Heart right ventricle (tissue), 16 donors: ENCODE measurements at places on chromosomes 3 and 15. TPM values are rescaled to one million over a fixed set of nuclear protein-coding genes. Genes with fewer than 3 reads are reported as not detected.

CCDC80 gene
- total RNA-seq = 105 TPM

DNA sequence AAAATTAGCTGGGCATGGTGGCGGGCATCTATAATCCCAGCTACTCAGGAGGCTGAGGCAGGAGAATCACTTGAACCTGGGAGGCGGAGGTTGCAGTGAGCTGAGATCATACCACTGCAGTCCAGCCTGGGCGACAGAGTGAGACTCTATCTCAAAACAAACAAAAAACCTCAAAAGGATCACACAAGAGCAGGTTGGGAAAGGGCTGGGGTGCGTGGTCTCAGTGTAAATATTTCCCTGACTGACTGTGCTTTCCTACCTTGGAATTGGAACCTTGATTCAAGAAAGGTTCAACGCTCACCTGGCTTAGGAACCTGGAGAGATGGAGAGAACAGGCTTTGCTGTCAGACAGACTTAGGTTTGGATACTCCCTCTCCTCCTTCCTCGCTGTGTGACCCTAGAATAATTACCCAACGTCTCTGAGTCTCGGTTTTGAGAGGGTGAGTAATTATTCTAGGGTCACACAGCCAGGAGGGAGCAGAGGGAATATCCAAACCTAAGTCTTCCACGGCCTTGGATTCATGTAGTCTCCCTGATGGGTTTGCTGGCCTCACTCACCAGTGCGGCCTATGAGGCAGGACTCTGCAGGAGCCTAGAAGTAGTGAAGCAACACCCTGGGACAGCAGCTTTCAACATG, 24.6 kb downstream of the CYP19A1 start:
- peaks cover 33% of the 10 kb centered on the region for H3K4me1 ChIP-seq
- H3K36me3 ChIP-seq = no peaks in the 10 kb centered on the region
- H3K27me3 ChIP-seq = no peaks in the 10 kb centered on the region
- DNase-seq = no peak

GRIP2 gene
- 13.2 TPM for total RNA-seq

ANKRD63 gene
- total RNA-seq = not detected

DNA sequence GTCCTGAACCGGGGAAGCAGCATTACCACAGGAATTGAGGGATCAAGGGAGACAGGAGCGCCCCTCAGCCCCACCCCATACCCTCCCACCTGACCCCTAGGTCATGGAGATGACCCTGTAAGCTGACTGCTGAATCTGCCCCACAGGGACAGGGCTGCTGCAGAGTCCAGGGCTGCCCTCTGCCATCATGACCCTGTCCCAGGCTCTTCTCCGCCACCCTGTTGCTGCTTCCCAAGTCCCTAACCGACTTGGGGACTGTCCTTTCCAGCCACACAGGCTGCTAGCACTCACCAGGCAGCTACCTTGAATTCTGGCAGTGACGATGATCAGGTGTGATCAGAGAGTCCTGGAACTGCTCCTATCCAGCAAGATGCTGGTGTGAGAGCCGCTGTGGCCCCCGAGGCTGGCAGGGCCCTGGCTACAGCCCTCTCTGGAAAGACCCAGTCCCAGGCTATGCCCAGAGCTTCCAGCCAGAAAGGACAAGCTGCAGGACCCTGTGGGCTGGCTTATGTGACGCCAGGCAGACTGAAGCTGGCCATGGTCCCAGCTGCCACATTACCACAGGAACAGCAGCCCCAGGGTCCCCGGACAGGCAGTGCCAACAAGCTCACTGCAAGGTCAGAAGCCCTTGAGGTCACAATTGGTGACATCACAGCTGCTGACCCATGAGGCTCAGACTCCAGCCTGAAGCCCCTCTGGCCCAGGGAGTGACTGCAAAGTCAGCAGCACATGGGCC, at the start of gene C3orf22:
Gene C3orf22 (minus strand): TSS at position 597 of the 736 bp plus-strand sequence. CDS start 5,542 bp downstream, outside the sequence.
- H3K27ac ChIP-seq = no peak within 1 kb of the TSS
- H3K27me3 ChIP-seq = no peaks in the 10 kb centered on the region
- no peak for DNase-seq
- H3K4me1 ChIP-seq = no peaks in the 10 kb centered on the region

GRCh38 chr3:186261638-186262037, 100.4 kb downstream of the DGKG start:
- H3K27ac ChIP-seq = no peak overlapping the region
- no peak overlapping the region for H3K4me3 ChIP-seq
- DNase-seq = no peak
- H3K27me3 ChIP-seq = no peaks in the 10 kb centered on the region

DNA sequence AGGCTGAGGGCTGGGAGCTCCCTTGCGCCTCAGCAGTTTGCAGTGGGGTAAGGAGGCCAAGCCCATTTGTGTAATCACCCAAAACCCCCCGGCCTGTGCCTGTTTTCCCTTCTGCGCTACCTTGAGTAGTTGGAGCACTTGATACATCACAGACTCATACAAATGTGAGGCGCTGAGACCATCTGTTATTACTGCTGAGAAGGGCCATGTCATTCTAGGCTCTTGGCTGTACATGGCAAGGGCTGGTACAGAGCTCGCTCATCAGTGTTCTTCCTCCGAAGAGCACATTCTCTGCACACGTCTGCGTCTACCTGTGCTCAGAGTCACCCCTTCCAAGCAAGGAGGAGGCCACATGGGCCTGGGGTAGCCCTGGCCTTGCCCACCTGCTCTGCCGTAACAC, 9.3 kb downstream of the PLA2G4B start:
- no peak overlapping the region for H3K27ac ChIP-seq
- H3K27me3 ChIP-seq = no peaks in the 10 kb centered on the region
- no peak overlapping the region for H3K4me3 ChIP-seq
- no peaks in the 10 kb centered on the region for H3K4me1 ChIP-seq
- DNase-seq = no peak

- no peaks in the 10 kb centered on the region for H3K4me1 ChIP-seq
- H3K27me3 ChIP-seq = peaks cover 3% of the 10 kb centered on the region
- DNase-seq = no peak
- no peak overlapping the region for H3K27ac ChIP-seq
These were observed 12.9 kb downstream of the WNT5A start for GRCh38 chr3:55474213-55474632.

DNA sequence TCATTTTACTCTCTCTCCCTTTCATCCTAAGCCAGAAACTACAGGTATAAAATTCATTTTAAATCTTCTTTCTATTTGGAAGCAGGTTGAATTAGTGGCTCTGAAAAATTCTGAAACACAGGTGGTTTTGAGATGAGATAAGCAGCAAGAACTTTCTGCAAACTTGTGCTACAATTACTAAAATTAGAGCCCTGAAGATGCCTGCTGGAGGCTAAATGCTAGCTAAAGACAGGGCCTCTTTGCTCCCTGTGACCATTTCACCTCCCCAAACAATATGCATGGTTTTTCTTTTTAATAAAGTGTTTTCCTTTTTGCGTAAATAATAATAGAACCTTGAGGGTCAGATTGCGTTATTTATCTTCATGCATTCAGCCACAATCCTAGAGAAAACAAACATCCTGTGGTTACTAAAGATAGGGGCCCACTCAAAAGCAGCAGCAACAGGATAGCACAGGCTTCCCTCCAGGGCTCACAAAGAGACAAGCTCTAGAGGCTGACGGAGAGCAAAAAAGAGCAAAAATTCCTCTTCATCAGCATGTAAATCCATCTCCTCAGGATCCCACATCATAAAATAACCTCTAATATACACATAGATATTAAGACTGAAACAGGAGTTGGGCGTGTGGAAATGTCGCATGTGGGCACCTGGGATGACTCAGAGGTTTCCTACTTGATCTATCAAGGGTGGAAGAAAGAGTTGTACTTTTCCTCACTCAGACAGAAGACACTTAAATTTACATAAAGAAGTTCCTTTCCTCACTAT, 26.5 kb upstream of the CP start:
- DNase-seq = no peak
- H3K27ac ChIP-seq = no peak overlapping the region
- H3K27me3 ChIP-seq = no peaks in the 10 kb centered on the region
- no peak overlapping the region for H3K4me3 ChIP-seq
- peaks cover 15% of the 10 kb centered on the region for H3K4me1 ChIP-seq
- H3K36me3 ChIP-seq = no peaks in the 10 kb centered on the region

- H3K27me3 ChIP-seq = peaks cover 4% of the 10 kb centered on the region
- H3K36me3 ChIP-seq = no peaks in the 10 kb centered on the region
- H3K27ac ChIP-seq = no peak overlapping the region
- no peaks in the 10 kb centered on the region for H3K4me1 ChIP-seq
- no peak for DNase-seq
- H3K4me3 ChIP-seq = no peak overlapping the region
These were observed 10.5 kb upstream of the EPHA6 start for GRCh38 chr3:96803870-96804269.

GRCh38 chr3:33430571-33430970, 9.6 kb downstream of the UBP1 start:
- no peak for DNase-seq
- H3K36me3 ChIP-seq = no peaks in the 10 kb centered on the region
- H3K4me3 ChIP-seq = no peak overlapping the region
- H3K4me1 ChIP-seq = peaks cover 81% of the 10 kb centered on the region
- no peak overlapping the region for H3K27ac ChIP-seq
- no peaks in the 10 kb centered on the region for H3K27me3 ChIP-seq

GOLGA8R gene
- total RNA-seq = 5.0 TPM

SERINC4 gene
- total RNA-seq = 0.48 TPM

GRCh38 chr3:40258064-40258463, 51.4 kb upstream of the EIF1B start:
- no peaks in the 10 kb centered on the region for H3K36me3 ChIP-seq
- H3K27ac ChIP-seq = no peak overlapping the region
- H3K4me1 ChIP-seq = peaks cover 12% of the 10 kb centered on the region
- no peaks in the 10 kb centered on the region for H3K27me3 ChIP-seq
- no peak overlapping the region for H3K4me3 ChIP-seq

DNA sequence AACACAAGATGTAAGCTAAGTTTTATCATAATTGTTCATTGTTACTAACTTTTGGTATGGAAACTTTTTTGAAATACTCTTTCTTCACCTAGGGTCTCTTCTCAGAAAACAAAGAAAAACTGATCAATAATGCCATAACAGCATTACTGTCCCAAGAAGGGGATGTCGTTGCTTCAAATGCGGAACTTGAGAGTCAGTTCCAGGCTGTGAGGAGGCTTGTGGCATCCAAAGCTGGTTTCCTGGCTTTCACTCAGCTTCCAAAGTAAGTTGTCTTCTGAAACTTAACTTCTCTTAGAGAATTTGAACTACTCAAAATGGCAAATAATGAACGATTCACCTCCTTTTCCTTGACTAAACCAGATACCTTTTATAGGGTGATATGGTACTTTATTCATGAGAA, 39.3 kb downstream of the DNAJC13 start:
- H3K36me3 ChIP-seq = peaks cover 100% of the 10 kb centered on the region
- H3K27ac ChIP-seq = no peak overlapping the region
- no peaks in the 10 kb centered on the region for H3K27me3 ChIP-seq
- H3K4me1 ChIP-seq = no peaks in the 10 kb centered on the region
- no peak for DNase-seq
- H3K4me3 ChIP-seq = no peak overlapping the region

DNA sequence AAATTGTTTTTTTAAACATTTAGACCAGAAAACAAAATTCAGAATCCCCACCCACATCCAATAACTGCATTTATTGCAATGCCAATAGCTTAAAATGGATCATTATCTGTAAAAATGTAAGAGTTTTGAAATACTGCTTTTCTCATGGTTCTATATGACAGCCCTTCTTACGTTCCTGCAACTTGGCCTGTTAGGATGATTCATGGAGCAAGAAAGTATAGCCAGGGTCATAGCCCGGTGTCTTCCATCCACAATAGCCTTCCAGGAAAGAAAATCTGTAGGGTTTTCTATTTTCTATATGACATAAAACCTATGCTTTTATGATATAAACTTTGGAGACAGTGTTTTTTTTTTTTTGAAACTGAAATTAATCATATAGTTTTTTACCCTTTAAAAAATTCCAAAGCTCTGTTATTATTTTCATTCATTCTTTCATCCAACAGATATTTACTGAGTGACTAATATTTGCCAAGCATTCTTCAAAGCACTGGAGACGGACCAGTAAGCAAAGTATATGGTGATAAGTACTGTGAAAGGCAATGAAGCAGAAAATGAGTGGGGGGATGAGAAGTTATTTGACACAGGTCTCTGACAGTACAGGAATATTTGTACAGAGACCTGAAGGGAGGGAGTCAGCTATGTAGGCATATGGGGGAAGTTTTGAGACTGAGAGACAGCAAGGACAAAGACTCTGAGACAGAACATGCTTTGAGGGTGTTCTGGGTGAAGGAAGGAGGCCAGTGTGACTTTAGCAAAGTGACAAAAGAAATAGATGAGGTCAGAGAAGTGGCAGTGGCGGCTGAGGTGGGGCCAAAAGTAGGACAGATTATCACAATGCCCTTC, 29.0 kb upstream of the SLC2A2 start:
- H3K4me3 ChIP-seq = no peak overlapping the region
- H3K36me3 ChIP-seq = no peaks in the 10 kb centered on the region
- DNase-seq = no peak
- H3K27me3 ChIP-seq = no peaks in the 10 kb centered on the region
- H3K4me1 ChIP-seq = no peaks in the 10 kb centered on the region
- no peak overlapping the region for H3K27ac ChIP-seq

IRAK2 gene
- 1.3 TPM for total RNA-seq

GRCh38 chr3:114623420-114624046, 329.7 kb downstream of the TIGIT start:
- H3K4me3 ChIP-seq = peak overlapping the region; percentile 57
- peaks cover 54% of the 10 kb centered on the region for H3K4me1 ChIP-seq
- no peaks in the 10 kb centered on the region for H3K36me3 ChIP-seq
- DNase-seq = no peak
- H3K27ac ChIP-seq = peak overlapping the region; percentile 98

GRCh38 chr3:159432682-159433340, 555.8 kb upstream of the IL12A start:
- no peak for DNase-seq
- H3K4me3 ChIP-seq = no peak overlapping the region
- no peak overlapping the region for H3K27ac ChIP-seq
- no peaks in the 10 kb centered on the region for H3K36me3 ChIP-seq
- H3K27me3 ChIP-seq = no peaks in the 10 kb centered on the region

GRCh38 chr3:30613133-30613825, 6.9 kb downstream of the TGFBR2 start:
- peaks cover 97% of the 10 kb centered on the region for H3K4me1 ChIP-seq
- no peak overlapping the region for H3K27ac ChIP-seq
- no peak for DNase-seq

- no peak overlapping the region for H3K27ac ChIP-seq
- DNase-seq = no peak
- no peaks in the 10 kb centered on the region for H3K36me3 ChIP-seq
- H3K4me3 ChIP-seq = no peak overlapping the region
- no peaks in the 10 kb centered on the region for H3K4me1 ChIP-seq
These were observed 123.3 kb upstream of the TTC14 start for GRCh38 chr3:180478695-180479094.

ZBBX gene
- total RNA-seq = not detected
